ENCODE measurements at places on chromosomes 12 and 14.

GRCh38 chr12:77328326-77328725, 263.0 kb upstream of the E2F7 start:
- no peak for DNase-seq

DNA sequence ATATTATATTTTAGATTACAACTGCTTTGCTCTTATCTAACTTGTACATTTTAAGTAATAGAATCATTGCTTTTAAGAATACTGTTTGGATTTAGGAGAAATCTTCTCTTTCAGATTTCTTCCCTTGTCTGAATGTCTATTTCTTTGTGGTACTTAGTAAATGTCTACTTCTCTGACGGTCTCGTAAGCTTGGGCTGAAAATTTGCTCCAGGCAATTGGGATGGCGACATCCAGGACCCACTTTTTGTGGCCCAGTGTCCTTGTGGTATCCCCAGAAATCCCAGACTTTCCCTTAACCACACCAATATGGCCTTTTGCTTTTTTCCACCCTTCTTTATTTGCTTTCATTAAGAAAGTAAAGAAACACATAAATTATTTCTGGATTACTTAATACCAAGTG, 24.0 kb upstream of the CCER1 start:
- DNase-seq: no peak

- no peak for DNase-seq
Observed at GRCh38 chr14:56137453-56137807, 19.2 kb downstream of the PELI2 start.

DNA sequence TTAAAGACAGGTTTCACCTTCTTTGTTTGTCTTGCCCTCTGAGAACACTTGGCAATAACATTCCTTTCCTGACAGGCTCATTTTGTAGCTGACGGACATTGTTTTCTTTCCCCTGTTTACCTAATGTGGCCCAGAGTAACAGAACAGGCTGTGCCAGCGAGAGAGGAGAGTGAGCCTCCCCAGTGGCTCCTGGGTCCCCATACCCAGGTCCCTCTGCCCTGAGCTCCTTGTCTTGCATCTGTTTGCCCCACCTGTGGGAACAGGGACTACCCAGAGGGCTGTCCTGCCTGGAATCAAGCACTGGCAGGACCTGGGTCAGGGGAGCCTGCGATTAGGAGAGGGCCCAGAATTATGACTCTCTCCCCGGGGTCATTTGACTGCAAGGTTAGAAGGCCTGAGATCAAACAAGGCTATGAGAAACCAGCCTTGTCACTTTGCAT, 222.9 kb downstream of the ZFP36L1 start:
- no peak for DNase-seq

DNA sequence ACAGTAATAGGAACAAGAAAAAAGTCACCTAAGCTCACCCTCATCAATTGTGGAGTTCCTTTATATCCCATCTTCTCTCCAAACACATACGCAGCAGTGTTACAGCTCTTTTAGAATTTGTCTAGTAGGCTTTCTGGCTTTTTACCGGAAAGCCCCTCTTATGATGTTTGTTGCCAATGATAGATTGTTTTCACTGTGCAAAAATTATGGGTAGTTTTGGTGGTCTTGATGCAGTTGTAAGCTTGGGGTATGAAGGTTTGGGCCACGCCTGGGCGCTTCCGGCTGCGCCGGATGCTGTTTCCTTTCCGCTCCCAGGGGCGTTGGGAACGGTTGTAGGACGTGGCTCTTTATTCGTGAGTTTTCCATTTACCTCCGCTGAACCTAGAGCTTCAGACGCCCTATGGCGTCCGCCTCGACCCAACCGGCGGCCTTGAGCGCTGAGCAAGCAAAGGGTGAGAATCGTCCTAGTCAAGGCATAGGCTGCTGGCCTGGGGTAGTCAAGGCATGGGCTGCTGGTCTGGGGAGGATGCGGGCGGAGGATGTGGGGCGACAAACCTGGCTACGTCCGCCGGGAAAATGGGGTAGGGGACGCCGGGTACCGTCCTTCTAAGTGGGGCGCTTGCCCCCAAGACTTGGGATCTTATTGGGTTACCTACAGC, at the start of the genes C12orf57 and RNU7-1:
TSS of gene C12orf57 (plus strand) at position 301 of the 659 bp plus-strand sequence. CDS start at position 401, 100 bp downstream.
TSS of gene RNU7-1 (plus strand) at position 95 of the 659 bp plus-strand sequence.
- DNase-seq: peak; percentile 96

DNA sequence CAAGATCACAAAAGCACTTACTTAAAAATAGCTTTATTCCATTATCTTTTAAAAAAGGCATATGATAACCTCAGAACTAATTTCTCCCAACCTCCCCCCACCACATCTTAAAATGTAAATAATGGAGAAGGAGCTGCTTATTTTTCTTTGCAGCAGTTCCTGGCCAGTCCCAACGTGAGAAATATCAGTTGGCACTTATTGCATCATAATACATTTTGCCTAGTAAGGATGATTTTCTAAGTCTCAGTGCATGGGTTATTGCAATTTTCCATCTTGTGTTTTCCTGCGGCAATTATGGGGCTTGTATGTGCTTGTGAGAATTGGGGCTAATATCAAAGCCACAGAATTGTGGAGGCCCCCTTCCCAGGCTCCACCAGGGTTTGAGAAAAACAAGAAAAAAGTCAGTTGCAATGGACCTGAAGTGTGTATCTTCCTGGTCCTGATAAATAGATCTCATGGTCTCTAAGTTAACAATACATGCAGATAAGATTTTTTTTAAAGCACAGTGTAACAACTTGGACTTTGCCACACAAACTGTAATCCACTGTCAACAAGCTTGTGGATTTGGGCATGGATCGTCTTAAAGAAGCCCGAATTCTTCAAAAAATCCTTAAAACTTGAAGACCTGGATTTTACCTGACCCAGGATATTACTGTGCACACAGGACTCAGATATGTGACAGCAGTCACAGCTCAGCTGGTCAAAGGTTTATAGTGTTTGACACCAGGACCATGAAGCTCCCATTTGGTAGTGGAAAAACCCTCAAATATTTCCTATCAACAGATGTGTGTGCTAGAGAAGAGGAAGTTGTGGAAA, 2.8 kb upstream of the WSB2 start:
- no peak for DNase-seq

- no peak for DNase-seq
Observed at GRCh38 chr12:121748218-121748570, 35.6 kb downstream of the TMEM120B start.

DNA sequence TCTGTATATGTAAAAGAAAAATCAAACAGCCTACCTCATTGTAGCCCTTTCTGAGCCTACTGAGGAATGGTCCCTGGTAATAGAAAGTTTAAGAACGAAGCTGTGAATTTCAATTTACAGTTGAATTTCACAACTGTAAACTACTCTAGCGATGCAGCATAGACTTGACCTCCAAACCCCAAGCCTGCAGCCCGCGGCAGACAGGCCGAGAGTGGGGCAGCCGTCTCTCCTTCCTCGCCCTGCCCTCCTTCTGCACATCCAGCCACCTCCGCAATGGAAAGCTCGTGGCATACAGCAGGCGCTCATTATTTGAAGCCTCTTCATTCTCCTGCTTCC, 15.3 kb downstream of the RNASE2 start:
- DNase-seq: no peak

DNA sequence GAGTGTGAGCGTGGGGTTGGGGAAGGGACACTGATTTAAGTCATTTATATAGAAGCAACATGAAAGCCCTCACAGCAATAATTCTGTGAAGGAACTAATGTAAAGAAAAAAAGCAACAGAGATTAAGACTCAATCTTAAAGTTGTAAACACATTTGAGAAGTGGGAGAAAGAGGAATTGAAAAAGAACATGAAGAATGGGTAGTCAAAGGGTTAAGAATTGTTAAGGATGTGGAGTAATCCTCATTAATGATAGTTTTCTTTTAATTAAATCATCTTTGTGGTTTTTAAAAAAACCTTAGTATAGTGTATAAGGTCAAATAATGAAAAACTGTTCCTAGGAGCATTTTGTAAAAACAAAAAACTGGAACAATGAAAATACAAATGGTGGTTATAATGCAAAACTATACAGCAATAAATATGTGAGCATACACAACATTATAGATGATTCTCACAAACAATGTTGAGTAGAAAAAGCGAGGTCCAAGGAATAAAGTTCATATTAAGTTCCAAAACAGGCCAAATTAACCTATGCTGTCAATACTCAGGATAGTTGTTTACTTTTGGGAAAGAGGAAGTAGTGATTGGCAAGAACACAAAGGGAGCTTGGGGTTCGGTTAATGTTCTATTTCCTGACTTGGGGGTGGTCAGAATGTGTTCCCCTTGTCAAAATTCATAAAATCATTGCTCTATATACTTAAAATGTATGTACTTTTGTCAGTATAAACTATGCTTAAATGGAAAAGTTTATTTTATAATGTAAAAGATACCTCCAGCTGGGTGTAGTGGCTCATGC, 120.4 kb upstream of the ATF7IP start:
- DNase-seq: no peak

DNA sequence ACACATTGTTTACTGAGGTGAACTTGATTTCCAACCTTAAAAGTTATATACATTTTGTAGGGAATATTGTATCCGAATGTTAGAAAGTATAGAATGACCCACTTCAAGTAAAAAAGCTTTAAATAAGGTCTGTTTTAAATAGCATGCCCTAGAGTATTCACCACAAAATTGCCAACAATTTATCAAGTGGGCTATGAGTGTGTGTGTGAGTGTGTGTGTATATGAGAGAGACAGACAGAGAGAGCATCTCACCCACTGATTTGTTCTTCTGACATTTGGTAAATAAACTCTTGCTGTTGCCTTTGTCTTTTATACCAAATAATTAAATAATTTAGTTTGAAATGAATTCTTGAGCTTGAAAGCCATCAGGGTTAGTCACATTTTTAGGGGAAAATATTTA, 29.8 kb upstream of the RAP1B start:
- no peak for DNase-seq

DNA sequence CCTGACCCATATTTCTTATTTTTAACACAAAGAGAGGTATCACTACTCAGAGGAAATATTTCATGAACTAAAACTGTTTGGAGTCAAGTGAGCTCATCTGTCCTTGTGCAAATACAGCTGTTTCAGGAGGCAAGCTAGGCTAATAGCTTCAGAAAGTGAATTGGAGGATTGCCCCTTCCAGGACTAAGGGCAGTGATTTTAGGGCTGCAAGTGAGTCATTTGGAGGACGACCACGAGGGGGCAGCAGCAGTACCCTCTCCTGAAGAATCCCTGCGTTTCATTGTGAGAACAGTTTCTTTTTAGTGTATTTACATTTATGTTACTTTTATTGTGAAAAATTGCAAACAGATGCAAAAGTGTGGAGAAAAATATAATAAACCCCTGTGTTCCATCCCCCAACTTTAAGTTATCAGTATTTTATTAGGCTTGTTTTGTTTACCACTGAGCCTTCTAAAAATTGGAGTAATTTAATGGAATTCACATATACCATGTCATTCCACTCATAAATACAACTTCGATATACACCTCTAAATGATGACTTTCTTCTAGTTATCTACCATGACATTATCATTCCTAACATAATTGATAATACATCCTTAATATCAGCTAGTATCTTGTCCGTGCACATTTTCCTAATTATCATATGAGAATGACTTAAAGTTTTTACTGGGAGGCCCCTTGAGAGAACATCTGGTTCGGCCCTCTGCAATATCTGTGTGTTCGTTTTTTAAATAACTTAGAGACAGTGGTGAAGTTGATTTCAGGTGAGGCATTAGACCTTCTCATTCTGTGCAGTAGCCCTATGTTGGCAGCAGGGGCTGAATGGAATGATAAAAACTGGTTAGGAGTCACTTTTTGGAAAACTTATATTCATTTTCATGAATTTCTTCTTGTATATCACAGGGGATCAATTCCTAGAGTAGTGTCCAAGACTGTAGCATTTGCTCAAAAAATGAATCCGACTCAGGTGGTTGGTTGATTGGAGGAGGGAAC, 13.7 kb downstream of the FOXJ2 start:
- DNase-seq: peak; percentile 76

GRCh38 chr12:103102225-103102744, 144.8 kb downstream of the ASCL1 start:
- peak; percentile 42 for DNase-seq

DNA sequence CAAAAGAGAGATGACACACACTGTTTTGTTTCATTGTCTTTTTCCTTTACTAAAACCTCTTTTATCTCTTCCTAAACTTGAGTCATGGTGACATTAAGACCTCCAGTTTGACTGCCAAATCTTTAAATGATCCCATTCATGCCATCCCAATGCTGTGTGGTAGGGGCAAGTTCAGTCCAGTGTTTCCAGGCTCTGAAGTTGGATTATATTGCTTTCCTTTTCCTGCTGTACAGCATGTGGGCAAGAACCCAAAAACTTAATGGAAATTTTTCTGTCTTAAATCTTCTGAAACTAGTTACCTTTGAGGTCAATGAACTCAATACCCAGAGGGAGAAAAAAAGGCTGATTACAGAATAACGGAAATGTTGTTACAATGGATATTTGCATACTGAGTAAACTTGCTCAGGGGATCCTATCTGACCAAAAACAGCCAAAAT, 187.1 kb upstream of the FAR2 start:
- DNase-seq: no peak

DNA sequence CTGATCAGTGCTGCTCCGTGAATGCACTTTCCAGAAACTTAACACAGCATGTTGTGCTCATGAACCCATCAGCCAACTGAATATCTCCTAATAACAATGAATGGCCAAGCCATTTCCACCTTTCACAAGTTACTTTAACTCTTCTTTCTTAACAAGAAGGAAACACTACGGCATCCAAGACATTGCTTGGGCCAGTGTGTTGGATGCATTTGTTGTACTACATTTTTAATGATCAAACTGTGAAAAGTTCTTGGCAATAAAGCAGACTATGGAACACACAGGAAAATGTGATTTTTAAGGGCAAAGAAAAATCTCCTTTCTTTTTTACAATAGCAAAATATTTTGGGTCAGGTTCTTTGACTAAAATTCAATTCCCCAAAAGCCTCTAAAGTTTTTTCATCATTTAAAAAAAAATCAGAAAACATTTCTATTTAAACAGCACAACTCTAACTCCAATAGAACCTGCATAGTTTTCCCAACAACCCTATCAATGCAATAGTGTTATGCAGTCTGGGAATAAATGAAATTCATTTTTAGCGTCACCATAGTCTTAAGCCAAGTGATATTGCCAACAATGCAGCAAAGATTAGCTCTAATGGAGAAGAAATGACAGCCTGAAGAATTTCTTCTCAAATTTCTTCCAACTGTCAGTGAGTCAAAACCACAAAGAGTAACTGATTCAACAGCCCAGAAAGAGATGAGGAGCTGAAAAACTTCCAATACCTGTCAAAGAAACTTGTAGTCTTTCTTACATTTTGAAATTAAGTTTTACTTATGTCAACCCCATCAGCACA, 50.7 kb upstream of the PTPRR start:
- DNase-seq: no peak

DNA sequence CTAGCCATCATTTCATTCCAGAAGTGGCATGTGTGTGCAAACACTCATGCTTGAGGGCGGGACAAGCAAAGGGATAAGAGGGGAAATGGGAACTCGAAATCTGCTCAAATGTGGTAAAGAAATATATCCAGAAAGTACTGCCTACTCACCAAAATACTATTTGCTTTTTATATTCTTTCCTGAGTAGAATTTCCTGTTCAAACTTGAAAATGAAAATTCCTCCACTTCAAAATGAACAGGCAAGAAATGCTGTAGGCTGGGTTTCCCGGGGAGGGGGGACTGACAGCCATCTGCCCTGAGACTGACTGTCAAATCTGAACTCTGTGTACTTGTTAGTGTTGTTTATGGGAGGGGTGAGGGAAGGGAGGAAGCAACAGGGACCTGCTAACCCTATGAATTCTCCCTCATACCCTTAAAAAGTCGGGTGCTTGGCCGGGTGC, 34.6 kb downstream of the NTF3 start:
- no peak for DNase-seq

- DNase-seq: no peak
Observed at GRCh38 chr14:33441633-33442032, 503.0 kb downstream of the NPAS3 start.

GRCh38 chr14:54025661-54026060, 69.0 kb upstream of the BMP4 start:
- no peak for DNase-seq

Data from activated CD4-positive, alpha-beta T cell treated with anti-CD3 and anti-CD28 coated beads, Interleukin-2, amount 50 U/mL, for 16 hours (primary cell).